ENCODE measurements at places on chromosomes 4 and X. TPM values are rescaled to one million over a fixed set of nuclear protein-coding genes. Genes with fewer than 3 reads are reported as not detected.

DNA sequence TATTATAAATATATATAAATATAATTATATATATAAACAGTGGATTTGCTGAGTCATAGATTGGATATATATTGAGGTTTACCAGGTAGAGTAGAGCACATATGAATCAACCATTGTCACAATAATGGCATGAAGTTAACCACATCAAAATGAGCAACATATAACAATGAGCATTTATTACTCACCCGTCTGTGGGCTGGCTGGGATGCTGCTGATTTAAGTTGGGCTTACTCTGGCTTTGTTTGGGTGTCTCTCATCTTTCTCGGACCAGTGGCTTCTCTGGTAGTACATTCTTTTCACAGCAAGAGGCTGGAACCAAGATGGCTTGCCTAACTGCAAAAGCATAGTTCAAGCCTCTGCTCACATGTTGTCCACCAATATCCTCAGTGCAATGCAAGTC, 111.7 kb upstream of the TAPT1 start:
- no peaks in the 10 kb centered on the region for H3K27me3 ChIP-seq
- H3K27ac ChIP-seq, result no peak overlapping the region
- no peak for DNase-seq
- H3K4me1 ChIP-seq, result no peaks in the 10 kb centered on the region
- no peak overlapping the region for H3K4me3 ChIP-seq
- no peaks in the 10 kb centered on the region for H3K36me3 ChIP-seq

- H3K27ac ChIP-seq, result peak overlapping the region; percentile 17
- H3K27me3 ChIP-seq, result no peaks in the 10 kb centered on the region
- H3K4me3 ChIP-seq, result peak overlapping the region; percentile 57
- no peaks in the 10 kb centered on the region for H3K4me1 ChIP-seq
Measured at GRCh38 chrX:118976599-118977340, 2.4 kb downstream of the LONRF3 start.

GRCh38 chrX:50996930-50997329, 86.4 kb downstream of the BMP15 start:
- H3K36me3 ChIP-seq, result no peaks in the 10 kb centered on the region
- H3K27me3 ChIP-seq, result peaks cover 2% of the 10 kb centered on the region
- H3K27ac ChIP-seq, result no peak overlapping the region
- no peaks in the 10 kb centered on the region for H3K4me1 ChIP-seq
- H3K4me3 ChIP-seq, result no peak overlapping the region

The CACNA1F gene
- 0.43 TPM for total RNA-seq

The FAT1 gene
- total RNA-seq, result 318 TPM

Data from lung (tissue), 17 donors.